Urinary bladder (tissue), 4 donors: ENCODE measurements at places on chromosomes 13 and 19. TPM values are rescaled to one million over a fixed set of nuclear protein-coding genes. Genes with fewer than 3 reads are reported as not detected.

- no peak for DNase-seq
Measured at GRCh38 chr13:31805841-31806240, 66.5 kb downstream of the RXFP2 start.

DNA sequence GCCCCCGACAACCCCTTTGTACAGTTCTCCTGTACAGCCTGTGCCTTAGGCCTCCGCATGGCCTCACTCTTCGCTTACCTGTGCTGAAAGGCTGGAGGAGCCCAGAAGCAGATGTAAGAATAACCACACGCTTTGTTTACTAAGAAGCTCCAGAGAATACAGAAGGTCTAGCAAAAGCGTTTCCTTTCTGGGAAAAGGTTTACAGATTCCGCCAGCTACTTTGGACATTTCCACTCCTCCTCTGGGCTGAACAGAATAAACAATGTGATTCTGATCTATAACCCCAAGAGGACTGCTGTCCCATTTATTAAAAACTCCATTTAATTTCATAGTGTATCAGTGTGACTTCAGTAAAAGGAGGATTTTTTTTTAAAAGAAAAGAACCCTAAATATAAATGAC, 339.2 kb downstream of the DNAJC15 start:
- no peak for DNase-seq

DNA sequence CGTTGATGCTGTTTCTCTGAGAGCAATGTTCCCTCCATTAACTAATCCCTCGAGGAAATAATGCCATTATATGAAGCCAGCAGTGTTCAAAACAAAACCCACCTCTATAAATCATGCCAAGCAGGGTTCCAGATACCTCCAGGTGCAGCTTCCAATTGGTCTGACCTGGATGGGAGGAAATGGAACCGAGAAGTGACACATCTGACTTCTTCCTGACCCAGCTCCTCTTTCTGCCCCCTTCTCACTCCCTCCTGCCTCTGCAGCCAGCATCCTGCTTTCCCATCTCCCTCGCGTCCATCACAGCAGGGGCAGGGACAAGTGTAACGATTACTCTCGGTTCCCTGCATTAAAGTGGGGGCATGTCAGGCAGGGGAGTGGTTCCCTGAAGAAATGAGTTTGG, 37.5 kb downstream of the HSPH1 start:
- DNase-seq, result no peak

- DNase-seq, result no peak
Measured at GRCh38 chr13:27971776-27972477, 2.8 kb upstream of the CDX2 start.

Gene ERICH4
- polyA plus RNA-seq, result not detected

DNA sequence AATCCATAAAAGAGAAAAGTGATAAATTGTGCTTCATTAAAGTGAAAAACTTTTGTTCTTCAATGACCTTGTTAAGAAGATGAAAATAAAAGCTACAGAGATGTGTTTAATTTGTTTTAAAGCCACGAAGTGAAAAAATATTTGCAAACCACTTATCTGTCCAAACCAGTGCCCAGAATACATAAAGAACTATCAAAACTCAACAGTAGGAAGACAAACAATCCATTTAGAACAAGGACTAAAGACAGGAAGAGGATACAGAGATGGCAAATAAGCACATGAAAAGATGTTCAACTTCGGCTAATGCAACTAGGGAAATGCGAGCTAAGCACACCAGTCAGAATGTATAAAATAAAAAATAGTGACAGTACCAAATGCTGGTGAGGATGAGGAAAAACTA, 15.0 kb downstream of the GJB6 start:
- DNase-seq, result no peak

DNA sequence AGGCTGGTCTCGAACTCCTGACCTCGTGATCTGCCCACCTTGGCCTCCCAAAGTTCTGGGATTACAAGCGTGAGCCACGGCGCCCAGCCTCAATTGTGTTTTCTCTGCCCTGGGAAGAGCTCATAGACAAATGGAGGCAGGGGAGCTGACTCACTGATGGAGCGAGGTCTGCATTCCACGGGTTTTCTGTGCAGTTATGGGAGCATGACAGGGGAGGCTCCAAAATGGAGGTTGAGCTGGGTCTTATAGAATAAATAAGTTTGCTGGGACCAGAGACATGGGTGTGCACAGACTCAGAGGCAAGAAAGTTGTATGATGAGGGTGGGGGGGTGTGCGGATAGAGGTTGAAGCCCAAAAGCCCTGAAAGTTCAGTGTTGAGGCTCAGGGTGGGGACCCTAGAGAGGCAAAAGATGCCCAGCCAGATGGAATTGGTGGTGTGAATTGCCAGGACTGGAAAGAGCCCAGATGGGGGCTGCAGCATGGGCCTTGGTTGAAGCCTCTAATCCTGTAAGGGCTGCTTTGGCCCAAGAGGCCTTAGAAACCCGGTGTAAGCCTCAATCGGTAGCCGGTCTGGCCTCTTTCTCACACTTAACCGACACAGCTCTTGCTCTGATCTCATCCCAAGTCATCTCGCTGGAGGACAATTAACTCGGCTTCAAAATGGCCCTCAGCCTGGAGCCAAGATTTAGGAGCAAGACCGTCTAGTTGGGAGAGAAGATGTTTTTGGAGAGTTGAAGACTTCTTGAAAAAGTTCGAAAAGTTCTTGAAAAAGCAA, 1.9 kb downstream of the TPM4 start:
- no peak for DNase-seq

Gene FPR1
- 15.7 TPM for polyA plus RNA-seq

- no peak for DNase-seq
Measured at GRCh38 chr19:988510-988909, 4.4 kb downstream of the WDR18 start.

Gene PCDH8
- 0.09 TPM for polyA plus RNA-seq
